Pons (tissue), 1 donor: ENCODE measurements at places on chromosomes 16 and 17.

- no peak for DNase-seq
These were observed 17.9 kb upstream of the AKAP1 start for GRCh38 chr17:57067162-57067561.

- no peak for DNase-seq
These were observed 23.5 kb downstream of the NUP93 start for GRCh38 chr16:56753410-56753809.

- DNase-seq, result no peak
These were observed 11.9 kb downstream of the PIPOX start for GRCh38 chr17:29054835-29055234.

GRCh38 chr17:65690626-65691310 is 129.3 kb upstream of the AXIN2 start:
- no peak for DNase-seq

GRCh38 chr16:89656435-89657121 is 930 bp downstream of the CHMP1A start:
- no peak for DNase-seq

DNA sequence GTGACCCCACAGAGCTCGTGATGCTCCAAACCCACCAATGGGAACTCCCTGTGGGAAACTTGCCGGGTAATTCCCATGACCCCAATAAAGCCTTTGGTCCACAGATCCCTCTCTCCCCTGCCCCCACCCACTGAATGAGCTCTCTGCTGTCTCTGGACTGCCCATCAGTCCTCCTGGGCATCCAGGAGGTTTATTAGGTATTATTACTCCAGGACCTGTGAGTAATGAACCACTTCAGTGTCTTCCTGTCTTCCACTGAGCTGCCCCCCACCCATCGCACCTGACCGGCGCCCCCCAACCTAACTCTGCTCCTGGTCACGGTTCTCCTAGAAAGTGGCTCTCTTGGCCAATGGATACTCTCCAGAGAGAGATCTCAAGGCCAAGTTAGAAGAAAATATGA is 28.7 kb upstream of the DNAH17 start:
- no peak for DNase-seq

DNA sequence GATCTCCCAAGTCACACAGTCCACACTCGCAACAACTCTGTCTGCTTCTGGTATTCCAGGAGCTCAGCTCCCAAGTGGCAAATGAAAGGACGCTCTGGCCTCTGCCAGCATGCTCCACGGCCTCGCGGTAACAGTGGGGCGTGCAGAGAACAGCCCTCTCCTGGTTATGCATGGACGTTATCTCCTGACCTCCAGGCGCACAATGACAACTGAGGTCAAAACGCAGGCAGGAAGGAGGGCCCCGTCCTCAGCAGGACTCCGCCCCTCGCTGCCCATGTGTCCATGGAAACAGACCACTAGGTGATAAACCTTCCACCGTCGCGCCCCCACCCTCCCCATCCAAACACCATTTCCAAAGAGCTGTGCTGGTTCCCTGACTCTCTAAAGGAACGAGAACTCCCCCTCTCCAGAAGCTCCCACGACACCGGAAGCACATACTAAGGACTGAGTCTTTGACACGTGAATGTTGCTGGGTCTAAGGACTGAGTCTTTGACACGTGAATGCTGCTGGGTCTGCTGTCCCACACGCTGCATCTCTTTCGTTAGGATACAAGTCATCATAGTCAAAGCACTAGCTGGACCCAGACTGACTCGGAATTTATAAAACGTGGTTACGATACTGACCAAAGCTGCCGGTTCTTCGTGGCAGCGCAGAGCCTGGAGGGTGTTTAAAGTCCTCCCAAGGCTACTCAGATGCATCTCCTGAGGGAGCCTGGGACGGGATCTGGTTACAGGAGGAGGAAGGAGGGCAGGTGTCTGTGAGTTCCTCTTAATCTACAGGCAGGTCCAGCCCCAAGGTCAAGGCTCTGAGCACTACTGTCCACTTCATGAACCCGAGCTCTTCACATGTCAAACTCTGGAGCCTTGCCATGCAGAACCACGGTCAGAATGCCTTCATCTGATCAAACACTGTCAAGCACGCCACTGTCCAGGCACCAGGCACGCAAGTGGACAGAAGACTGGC is 43.9 kb downstream of the KLHDC4 start:
- DNase-seq, result peak; percentile 26

- no peak for DNase-seq
These were observed 67.6 kb downstream of the TMEM114 start for GRCh38 chr16:8522757-8523156.

GRCh38 chr16:26830428-26831127 is 236.1 kb upstream of the C16orf82 start:
- no peak for DNase-seq

- DNase-seq, result no peak
These were observed 470.7 kb upstream of the RBFOX1 start for GRCh38 chr16:6861815-6862477.

- DNase-seq, result no peak
These were observed 319.1 kb downstream of the TOX3 start for GRCh38 chr16:52227851-52228250.

DNA sequence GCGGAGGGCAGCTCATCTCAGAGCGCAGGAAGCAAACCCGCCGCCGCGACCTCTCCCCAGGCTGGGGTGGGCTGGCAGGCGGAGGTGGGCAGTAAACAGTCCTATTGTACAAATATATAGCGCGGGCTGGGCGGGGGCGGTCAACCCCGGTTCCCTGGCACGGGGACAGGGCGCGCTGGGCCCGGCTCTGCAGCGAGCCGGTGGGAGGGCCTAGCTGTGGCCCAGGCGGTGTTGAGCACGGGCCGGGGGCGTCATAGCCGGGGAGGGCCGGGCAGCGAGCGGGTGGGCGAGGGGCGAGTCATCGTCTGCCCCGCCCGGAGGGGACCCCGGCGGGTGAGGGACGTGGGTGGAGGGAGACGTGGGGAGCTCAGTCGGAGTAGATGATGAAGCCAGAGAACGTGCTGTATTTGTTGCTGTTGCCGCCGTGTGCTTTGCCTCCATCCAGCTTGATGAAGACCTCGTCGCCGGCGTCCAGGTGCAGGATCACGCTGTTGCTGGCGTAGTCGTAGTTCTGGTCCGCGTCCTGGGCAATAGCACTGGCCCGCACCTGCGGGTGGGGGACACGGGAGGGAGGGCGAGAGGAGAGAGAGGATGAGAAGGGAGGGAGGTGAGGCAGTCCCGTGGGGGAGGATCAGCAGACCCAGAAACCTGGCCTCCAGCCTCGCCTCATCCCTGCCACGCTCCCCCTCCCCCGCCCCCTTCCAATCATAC is 8.1 kb downstream of the C1QL1 start:
- DNase-seq, result no peak

DNA sequence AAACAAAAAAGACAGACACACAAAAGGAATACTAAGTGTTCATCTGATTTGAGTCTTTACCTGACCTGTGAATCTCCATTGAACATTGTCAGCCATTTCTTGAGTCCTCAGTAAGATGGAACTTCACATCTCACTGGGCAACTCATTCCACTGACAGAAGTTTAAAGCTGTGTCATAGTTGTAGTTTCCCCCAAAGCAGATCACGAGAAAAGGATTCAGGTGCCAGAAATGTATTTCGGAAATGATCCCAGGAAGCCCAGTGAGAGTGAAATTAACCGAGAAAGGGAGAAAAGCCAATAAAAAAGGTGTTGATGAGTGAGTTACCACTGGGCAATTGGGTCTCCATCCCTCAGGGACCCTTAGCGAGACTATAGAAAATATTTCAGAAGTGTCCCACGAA is 6.5 kb downstream of the CHD9 start:
- DNase-seq, result no peak

- no peak for DNase-seq
These were observed 2.7 kb downstream of the MYO18A start for GRCh38 chr17:29177541-29177870.

DNA sequence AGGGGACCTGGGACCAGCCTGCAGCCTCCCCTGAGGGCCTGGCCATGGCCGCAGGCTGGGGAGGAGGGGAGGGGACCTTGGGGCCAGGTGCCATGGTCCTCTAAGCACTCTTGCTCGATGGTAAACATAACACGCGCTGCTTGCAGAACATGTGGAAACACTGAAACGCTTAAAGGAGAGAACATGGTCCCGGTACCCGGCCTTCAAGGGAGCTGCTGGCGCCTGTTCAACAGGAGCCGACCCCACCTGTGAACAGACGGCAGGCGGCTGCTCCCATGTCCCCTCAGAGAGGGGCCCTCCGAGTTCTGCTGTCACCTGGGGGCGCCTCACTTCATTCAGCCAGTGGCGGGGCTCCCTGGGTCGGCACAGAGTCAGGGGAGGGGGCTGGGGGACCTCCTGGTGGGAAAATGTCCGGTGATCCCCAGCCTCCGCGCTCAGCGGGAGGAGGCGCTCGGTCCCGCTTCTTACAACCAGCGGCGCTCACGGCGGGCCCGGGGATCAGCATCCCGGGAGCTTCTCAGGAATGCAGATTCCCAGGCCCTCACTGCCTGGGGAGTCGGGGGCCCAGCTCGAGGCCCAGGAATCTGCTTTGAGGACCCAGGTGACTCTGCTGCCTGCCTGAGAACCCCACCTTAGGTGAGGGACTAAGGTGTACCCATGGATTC is 854 bp upstream of the SSTR5 start:
- no peak for DNase-seq

DNA sequence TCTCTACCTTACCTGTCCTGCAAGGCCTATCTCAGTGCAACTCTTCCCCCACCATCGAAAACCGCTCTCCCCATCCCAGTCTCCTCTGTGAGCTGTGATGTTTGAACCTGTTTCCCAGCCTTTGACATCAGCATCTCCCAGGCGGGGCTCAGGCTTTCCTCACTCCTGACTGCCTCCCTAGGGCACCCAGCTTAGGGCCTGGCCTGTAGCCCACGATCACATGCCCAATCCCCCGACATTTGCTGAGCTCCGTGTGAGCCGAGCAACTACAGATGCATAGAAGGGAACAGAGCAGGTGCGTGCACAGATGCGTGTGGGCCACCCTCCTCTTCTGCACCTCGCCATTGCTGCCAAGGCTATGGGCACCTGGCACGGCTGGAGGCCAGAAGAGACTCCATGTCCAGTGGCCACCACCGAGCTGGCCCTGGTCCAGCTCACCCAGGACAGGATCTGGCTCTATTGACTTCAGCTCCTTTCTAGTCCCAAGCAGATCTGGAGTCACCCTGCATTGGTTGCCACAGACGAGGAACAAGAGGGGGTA is 35.5 kb upstream of the CMIP start:
- no peak for DNase-seq
